Articular chondrocyte of knee joint (primary cell): ENCODE measurements at places on chromosomes 3 and 15. TPM values are rescaled to one million over a fixed set of nuclear protein-coding genes. Genes with fewer than 3 reads are reported as not detected.

Gene ISLR2
- not detected in 2 replicates for total RNA-seq

Gene SLC35G2
- 15.3 and 16.3 TPM in 2 replicates for total RNA-seq

Gene SNX22
- total RNA-seq: 0.13 and 0.32 TPM in 2 replicates

Gene MOBP
- not detected in 2 replicates for total RNA-seq

Gene GOLGA8S
- 0.13 and 0.22 TPM in 2 replicates for total RNA-seq

Gene AGTR1
- 0.43 and 1.0 TPM in 2 replicates for total RNA-seq

Gene OXSM
- total RNA-seq: 11.6 and 12.0 TPM in 2 replicates

Gene MYH15
- 0.13 and 0.22 TPM in 2 replicates for total RNA-seq

Gene CADPS
- total RNA-seq: under 0.01 TPM in 1 of 2 replicates, not detected in the other

Gene ARGFX
- total RNA-seq: not detected in 2 replicates

Gene CFAP91
- 1.3 and 1.4 TPM in 2 replicates for total RNA-seq

Gene CIB1
- 31.0 and 32.5 TPM in 2 replicates for total RNA-seq

Gene HIGD1A
- total RNA-seq: 128 and 146 TPM in 2 replicates

Gene LRRN1
- 1.4 and 4.5 TPM in 2 replicates for total RNA-seq

Gene EMC7
- 57.1 and 63.6 TPM in 2 replicates for total RNA-seq

Gene GOLGA8O
- total RNA-seq: 0.97 and 1.3 TPM in 2 replicates

Gene GOLGA8T
- not detected in 2 replicates for total RNA-seq

Gene SUSD5
- 23.9 and 31.5 TPM in 2 replicates for total RNA-seq

Gene OR5K2
- total RNA-seq: not detected in 2 replicates

Gene XCR1
- total RNA-seq: not detected in 2 replicates

Gene CLRN1
- not detected in 2 replicates for total RNA-seq

Gene SLC51A
- not detected in 2 replicates for total RNA-seq

Gene GP5
- under 0.01 and 0.13 TPM in 2 replicates for total RNA-seq

Gene TM4SF18
- total RNA-seq: 0.65 and 0.86 TPM in 2 replicates

Gene STAB1
- 4.5 and 5.7 TPM in 2 replicates for total RNA-seq

Gene ABI3BP
- total RNA-seq: 539 and 728 TPM in 2 replicates

Gene PROS1
- total RNA-seq: 51.7 and 59.1 TPM in 2 replicates

Gene GOLGA8B
- 41.8 and 44.4 TPM in 2 replicates for total RNA-seq

Gene ZNF662
- 5.2 and 8.5 TPM in 2 replicates for total RNA-seq

Gene HYAL1
- total RNA-seq: 14.5 and 15.5 TPM in 2 replicates

Gene PCLAF
- 56.4 and 76.7 TPM in 2 replicates for total RNA-seq

Gene GRM2
- under 0.01 and 0.13 TPM in 2 replicates for total RNA-seq

Gene NISCH
- total RNA-seq: 70.3 and 75.3 TPM in 2 replicates

Gene SLC22A14
- total RNA-seq: 0.32 and 0.52 TPM in 2 replicates

Gene ROBO2
- total RNA-seq: under 0.01 and 1.1 TPM in 2 replicates

Gene MYO1E
- 205 and 300 TPM in 2 replicates for total RNA-seq

Gene WDR93
- total RNA-seq: 0.26 and 0.32 TPM in 2 replicates

Gene ZPLD1
- 0.22 and 0.26 TPM in 2 replicates for total RNA-seq

Gene KBTBD13
- not detected in 2 replicates for total RNA-seq

Gene SPSB4
- 0.43 and 1.4 TPM in 2 replicates for total RNA-seq

Gene GXYLT2
- 49.0 and 51.0 TPM in 2 replicates for total RNA-seq

Gene ATP13A5
- total RNA-seq: not detected in 2 replicates

Gene CHDH
- 3.7 and 5.5 TPM in 2 replicates for total RNA-seq
